A549 treated with RU486 at 1 μM for 4 hours (cell line): ENCODE measurements at places on chromosomes 4 and X. TPM values are rescaled to one million over a fixed set of nuclear protein-coding genes. Genes with fewer than 3 reads are reported as not detected.

NAT8L gene
- total RNA-seq: 9.3 to 16.2 TPM (median 14.7 TPM) in 5 replicates

CYLC1 gene
- total RNA-seq: not detected in 5 replicates

IL3RA gene
- 0.15 to 0.30 TPM (median 0.21 TPM) in 5 replicates for total RNA-seq

STK32B gene
- total RNA-seq: 20.2 to 21.4 TPM (median 20.9 TPM) in 5 replicates

USP17L19 gene
- not detected in 5 replicates for total RNA-seq

HS3ST1 gene
- 0.33 to 0.67 TPM (median 0.42 TPM) in 5 replicates for total RNA-seq

NCAPG gene
- 12.6 to 29.4 TPM (median 26.2 TPM) in 5 replicates for total RNA-seq

BBS12 gene
- total RNA-seq: 1.9 to 3.5 TPM (median 3.2 TPM) in 5 replicates

EGFL6 gene
- not detected in 5 replicates for total RNA-seq
